ENCODE measurements at places on chromosomes 1 and 21.

DNA sequence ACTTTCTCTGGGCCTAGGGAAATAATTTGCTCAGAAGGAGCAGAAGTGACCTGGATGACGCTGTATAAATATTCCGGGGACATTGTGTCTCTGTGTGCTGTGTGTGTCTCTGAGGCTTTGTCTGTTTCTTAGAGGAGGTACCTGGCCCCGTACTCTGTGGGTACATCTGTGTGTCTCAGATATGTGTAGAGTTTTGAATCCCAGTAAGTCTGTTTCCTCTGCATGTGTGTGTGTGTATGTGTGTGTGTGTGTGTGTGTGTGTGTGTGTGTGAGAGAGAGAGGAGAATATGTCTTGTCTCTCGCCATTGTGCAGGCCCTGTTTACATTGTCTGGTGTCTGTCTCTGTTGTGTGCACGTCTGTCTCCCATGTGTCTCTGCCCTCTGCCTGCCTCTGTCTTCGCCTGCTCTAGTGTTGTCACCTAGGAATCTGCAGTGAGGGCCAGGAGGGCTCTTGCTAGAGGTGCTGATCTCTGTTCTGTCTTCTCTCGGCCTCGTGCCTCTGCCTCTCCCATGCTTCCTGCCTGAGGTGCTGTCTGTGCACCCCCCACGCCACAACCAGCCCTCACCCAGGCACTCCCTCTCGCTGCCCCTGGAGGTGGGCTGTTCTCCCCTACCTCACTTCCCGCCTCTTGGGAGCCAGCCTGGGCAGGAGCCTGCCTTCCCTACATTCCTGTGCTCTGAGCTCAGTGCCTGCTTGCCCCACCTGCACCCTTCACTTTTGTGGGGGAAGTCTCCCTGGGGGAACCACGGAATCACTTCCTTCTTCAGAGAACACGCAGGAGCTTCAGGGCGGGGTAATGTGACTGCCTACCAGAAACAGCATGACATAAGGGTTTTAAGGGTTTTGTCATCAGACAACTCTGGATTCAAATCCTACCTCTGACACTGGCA, 5.9 kb downstream of the MAP7D1 start:
- DNase-seq = peak; percentile 39

GRCh38 chr1:170854677-170855076, 80.7 kb upstream of the MROH9 start:
- DNase-seq = no peak

DNA sequence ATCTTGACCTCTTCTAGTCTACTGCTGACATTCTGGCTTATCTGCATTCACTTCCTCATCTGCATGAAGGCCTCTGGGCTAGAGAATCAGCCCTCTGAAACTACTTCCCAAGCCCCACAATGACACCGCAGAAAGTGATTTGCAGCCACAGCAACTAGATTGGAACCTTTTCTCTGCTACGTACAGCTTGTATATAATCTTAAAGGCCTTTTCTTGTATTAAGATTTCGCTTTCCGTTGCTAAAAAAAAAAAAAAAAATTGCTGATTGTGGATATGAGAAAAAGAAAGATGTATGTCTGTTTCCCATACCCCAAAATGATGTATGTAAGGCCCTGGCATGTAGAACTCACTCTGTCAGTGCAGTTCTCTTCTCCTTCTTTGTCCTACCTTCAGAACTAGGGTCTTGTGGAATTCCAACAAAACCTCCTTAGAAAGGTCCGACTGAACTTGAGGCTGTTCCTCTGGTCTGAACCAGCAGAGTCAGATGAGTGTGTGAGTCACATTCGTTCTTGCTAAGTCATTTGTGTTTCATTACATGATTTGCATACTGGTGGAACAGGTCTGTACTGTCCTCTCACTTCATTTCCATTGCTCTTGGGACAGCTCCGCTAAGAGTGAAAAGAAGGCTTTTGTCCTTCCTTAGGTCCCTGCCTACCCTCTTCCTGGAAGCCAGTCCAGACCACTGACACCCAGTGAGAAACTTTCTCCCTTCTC, 62.7 kb downstream of the PLPP3 start:
- DNase-seq = no peak

DNA sequence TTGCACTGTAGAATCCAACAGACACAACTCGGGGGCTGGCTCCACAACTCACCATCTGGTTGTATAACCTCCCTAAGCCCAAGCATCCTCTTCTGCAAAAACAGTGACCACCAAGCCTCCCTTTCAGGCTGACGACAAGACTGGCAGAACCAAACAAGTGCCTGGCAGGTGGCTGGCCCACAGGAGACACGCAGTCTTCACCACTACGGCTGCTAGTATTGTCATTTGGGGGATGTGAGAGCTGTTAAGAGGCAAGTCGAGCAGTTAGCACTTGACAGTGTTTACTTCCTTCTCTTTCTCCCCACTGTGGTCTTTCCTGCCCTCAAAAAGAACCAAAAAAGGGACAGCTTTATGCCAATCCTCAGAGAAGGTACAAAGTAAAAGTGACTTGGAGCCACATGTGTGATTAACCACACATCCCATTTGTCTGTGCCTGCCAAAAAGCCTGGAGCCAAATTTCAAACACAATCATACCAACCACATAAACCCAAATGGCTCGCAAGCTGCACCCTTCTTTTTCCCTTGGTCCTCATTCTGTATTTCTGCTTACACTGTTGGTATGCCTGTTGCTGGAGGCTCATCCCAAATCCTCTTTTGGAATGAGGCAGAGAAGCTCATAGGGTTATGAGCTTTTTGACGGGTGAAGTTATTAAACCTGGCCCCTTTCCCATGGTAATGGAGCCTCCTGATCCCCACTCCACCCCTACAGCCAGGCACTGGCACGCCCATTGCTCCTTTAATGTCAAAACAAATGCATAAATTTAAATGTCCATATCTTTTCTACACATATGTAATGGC, 94.1 kb downstream of the TGFBR3 start:
- DNase-seq = no peak
